Osteoblast (primary cell): ENCODE measurements at places on chromosomes 13 and 19.

GRCh38 chr19:10981252-10981895 lies 20.5 kb downstream of the SMARCA4 start:
- DNase-seq: peak; percentile 69

DNA sequence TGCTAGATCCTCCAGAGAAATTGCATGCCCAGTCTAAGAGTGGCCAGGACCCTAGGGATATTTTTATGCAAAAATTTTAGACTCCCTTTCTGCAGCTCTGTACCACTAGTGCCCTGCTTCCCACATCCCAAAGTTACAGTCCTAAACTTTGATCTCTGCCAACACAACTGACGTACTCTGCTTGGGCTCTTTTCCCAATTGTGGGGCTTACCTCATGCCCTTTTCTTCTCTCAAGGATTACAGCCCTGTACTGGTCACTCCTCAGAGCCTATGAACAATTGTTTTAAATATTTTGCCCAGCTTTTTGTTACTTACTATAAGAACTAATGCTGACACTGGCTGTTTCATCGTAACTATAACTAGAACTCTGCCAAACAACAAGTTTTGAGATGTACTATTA lies 57.8 kb upstream of the FBXL3 start:
- DNase-seq: no peak

DNA sequence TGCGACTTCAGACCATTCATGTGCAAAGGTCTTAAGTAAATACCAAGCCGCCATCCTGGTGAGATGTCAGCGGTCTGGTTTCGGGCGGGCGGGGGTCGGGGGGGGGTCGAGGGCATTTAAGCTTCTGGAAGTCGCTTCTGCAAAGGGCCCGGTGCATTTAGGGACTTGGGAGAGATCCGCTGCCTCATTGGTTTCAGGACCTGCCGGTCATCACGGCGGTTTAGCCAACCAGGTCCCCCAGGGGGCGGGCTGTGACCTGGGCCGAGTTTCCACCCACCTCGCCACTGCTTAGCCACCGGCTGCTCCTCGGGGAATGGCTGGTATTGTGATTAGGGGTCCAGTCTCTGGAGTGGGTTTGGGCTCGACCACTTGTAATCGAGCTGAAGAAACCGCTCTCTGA lies 7.8 kb downstream of the ANKLE1 start:
- peak; percentile 100 for DNase-seq

DNA sequence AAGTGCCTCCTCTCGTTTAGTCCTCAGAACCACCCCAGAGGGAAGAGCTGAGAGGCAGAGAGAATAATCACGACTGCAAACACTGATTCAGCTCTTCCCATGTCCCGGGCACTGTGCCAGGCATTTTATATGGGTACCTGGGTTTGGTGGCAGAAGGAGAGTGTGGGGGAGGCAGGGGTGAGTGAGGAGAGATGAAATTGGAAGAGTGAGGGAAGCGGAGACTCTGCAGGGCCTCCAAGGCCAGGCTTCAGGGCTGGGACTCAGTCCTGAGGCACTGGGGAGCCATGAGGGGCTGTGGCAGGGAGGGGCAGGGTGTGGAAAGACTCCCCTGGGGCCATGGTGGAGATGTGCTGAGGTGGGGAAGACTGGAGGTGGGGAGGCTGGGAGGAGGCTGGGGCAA lies 8.7 kb downstream of the SYNGR4 start:
- DNase-seq: no peak

GRCh38 chr13:110445722-110446574 lies 115.6 kb downstream of the RAB20 start:
- no peak for DNase-seq

DNA sequence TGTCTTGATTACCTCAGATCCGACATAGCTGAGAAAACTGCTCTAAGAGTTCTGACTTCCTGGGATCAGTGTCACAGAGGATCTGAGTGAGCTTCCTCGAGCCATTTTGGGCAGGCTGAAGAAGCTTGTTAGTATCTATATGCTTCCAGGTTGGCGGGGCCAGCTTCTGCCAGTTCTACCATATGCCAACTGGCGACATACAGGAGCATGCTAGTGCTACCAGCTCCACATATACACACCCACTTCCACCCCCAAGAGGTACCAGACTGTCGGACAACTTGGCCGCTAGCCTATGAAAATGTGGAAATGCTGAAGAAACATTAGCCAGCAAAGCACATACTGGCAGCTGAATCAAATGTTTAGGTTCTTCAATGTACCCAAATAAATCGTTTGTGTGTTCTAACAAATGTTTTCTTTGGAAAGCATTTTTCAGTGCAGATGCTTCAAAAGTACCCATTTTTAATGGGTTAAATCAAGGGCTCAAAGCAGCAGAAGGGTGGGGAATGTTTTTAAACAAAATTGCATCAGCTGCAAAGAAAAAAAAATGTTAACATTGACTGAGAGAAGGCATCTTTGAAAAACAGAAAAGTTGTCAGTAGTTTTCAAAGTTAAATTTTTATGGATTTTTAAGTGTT lies 163.7 kb downstream of the KLF12 start:
- no peak for DNase-seq

DNA sequence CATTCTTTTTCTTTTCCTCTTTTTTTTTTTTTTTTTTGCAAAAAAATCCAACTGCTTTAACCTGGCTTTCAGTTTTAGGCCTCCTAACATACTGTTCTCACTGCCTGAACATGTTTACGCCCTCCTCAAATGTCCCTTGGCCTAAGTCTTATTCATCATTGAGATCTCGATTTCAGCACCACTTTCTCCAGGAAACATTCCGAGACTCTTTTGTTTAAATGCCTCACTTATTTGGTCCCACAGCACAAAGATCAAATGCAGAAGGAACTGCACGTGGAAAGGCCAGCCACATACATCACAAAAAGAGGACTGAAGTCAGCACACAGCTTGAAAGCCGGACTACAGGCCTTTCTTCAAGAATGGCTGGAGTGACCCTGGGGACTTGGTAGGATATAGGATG lies 79.2 kb upstream of the POMP start:
- no peak for DNase-seq

GRCh38 chr13:24348797-24349515 lies 39.6 kb downstream of the C1QTNF9 start:
- peak; percentile 18 for DNase-seq

GRCh38 chr19:35261356-35262100 lies 7.2 kb upstream of the USF2 start:
- peak; percentile 53 for DNase-seq

- DNase-seq: peak; percentile 43
Observed at GRCh38 chr19:51098365-51099046, 9.7 kb downstream of the CTU1 start.

DNA sequence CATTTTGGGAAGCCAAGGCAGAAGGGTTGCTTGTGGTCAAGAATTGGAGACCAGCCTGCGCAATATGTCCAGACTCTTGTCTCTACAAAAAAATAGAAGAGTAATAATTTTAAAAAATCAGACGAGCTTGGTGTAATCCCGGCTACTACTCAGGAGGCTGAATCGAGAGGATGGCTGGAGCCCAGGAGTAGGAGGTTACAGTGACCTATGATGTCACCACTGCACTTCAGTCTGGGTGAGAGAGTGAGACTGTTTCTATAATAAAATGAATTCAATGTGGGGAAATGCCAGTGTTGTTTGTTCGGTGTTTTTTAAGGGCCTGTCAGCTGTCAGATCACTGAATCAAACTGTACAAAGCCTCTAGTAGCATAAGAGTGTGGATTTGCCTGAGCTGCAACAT lies 1.2 kb upstream of the FBXL3 start:
- no peak for DNase-seq
